ENCODE measurements at places on chromosomes 6 and 20.

GRCh38 chr6:37521674-37522073 lies 22.0 kb upstream of the CCDC167 start:
- DNase-seq: peak; percentile 43

DNA sequence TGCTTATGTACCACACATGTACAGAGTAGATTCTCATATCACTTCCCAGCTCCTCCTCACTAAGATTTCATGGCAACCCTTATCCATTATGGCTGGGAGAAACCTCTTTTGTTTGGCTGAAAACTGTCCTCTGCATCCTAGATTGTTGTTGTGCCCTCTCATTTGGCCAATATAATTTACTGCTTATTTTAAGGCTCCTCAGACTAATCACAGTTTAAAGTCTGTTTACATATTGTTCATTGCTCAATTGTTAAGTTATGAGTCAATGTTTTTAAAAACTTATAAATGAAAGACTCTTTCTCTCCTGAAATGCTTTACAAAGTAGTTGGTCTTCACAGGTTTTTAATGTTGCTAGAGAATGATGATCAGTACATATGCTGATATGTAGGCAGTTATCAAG lies 57.3 kb downstream of the FAM83B start:
- no peak for DNase-seq

- no peak for DNase-seq
Measured at GRCh38 chr6:109125504-109125903, 30.2 kb downstream of the CEP57L1 start.

DNA sequence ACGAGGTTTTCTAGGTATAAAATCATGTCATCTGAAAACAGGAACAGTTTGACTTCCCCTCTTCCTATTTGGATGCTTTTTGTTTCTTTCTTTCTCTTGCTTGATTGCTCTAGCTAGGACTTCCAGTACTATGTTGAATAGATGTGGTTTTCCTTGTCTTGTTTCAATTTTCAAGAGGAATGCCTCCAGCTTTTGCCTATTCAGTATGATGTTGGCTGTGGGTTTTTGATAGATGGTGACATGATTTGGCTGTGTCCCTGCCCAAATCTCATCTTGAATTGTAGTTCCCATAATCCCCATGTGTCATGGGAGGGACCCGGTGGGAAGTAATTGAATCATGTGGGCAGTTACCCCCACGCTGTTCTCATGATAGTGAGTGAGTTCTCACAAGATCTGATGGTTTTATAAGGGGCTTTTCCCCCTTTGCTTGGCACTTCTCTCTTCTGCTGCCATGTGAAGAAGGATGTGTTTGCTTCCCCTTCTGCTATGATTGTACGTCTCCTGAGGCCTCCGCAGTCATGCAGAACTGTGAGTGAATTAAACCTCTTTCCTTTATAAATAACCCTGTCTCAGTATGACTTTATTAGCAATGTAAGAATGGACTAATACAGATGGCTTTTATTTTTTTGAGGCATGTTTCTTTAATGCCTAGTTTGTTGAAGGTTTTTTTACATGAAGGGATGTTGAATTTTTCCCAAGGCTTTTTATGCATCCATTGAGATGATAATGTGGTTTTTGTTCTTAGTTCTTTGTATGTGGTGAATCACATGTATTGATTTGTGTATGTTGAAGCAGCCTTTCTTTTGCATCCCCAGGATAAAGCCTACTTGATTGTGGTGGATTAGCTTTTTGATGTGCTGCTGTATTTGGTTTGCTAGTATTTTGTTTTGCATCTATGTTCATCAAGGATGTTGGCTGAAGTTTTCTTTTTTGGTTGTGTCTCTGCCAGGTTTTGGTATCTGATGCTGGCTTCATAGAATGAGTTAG lies 239.1 kb downstream of the THBS2 start:
- no peak for DNase-seq

GRCh38 chr6:100493206-100493888 lies 28.6 kb upstream of the SIM1 start:
- DNase-seq: no peak

DNA sequence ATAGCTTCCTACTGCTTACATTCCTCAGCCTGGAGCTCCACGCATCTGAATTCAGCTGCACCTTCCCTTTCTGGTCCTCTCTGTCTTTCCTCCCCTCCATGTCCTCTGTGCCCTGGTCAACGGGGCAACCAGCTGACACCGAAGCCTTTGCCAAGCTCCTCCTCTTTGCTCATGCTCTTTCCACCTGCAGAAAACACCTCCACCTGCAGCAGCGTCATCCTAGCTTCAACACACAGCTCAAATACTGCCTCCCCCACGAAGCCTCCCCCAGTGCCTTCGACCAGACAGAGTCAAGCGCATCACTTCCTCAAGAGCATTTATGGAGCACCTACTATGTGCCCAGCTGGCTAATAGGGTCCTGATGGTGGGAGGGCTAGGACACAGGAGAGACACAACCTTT lies 9.2 kb downstream of the CDH22 start:
- DNase-seq: no peak
